Body of pancreas (tissue), 4 donors: ENCODE measurements at places on chromosomes 5 and 9.

DNA sequence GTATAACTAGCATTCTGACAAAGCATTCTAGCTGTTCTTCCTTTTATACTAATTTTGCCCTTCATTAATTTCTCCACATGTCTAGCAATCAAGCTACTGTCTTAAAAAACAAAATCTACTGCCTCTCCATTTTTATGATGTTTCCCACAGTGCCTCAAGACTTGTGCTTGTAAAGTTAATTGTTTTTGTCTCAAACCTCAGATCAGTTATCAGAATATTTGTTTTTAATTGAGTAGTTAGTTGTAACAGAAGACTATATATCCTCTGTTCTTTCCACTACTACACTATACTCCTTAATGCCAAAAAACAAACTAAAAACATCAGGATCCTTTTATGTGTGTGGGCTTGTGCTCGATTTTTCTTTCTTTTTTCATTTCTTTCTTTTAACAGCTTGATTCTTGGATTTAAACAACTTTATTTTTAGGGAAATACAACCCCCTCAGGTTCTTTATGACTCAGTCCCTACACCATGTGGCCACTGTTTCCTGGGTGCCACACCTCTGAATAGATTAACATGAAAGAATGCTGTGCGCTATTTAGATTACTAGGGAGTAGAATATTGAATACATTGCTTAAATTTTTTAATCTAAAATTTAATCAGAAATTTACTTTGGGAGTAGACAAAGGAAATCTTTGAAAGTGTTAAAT, 1.2 kb downstream of the ASPN start:
- DNase-seq, result no peak

DNA sequence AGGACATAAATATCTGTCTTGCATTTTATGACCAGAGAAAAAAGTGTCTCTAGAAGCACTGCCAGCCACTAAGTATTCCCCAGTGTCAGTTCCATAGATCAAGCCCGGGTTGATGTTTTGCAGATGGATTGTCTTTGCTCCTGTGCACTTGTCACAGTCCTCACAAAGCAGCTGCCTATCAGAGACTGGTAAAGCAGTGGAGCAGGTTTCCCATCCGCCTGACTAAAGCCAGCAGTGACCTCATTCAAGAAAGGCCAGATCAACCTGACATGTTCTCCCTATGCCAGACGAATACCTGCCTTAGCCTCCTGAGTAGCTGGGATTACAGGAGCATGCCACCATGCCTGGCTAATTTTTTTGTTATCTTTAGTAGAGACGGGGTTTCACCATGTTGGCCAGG, 26.8 kb upstream of the GARNL3 start:
- DNase-seq, result no peak

DNA sequence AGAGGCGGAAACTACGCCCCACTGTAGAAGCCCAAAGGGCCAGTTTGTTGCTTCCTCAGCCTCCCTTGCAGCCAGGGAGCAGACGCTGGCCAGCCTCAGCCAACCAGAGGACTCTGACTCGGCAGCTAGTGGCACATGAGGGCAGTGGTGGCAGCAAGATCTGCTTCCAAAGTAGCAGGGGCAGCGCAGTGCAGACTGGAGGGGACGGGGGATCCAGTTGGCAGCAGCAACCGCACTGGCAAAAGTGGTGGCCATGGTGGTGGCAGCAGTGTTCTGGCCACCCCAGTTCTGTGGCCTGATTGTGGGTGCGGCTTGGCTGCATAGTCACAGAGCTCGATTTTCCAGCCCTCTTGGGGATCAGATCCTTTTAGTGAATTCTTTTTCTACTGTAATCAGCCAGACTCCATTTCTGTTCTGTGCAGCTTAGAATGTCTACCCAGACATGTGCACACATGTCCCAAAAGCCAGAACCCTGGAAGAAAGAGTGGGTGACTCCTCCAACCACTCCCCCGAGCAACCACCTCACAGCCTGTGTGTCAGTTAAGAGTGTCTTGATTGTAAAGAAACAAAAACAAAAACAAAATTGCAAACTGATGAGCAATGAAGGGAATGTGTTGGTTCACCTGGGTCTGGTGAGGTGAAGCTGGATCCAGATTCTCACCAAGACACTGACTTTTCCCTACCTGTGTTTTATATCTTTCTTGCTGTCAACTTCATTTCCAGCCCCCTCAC, 11.0 kb upstream of the ZBTB43 start:
- DNase-seq, result no peak

GRCh38 chr9:85715587-85715986, 26.2 kb downstream of the AGTPBP1 start:
- no peak for DNase-seq

- DNase-seq, result no peak
These were observed 280.0 kb upstream of the MAP3K1 start for GRCh38 chr5:56535347-56535746.

- DNase-seq, result no peak
These were observed 53.0 kb upstream of the RETREG1 start for GRCh38 chr5:16669776-16670175.

DNA sequence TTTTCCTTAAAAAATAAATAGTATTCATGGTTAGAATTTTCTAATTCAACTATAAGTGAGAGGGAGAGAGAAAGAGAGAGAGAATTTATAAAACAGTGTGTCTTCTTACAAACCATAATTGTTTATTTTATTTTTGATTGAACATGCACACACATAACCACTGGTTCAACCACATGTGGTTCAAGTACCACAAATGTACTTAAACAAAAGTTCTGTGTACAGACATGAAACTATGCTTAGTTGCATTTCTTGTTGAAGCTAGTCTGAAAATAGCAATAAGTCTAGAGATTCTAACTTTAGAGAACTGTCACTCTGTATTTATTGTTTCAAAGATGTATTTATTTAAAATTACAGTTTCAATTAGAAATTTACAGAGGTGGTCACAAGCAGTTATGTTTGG, 130.6 kb upstream of the PDE4D start:
- no peak for DNase-seq

GRCh38 chr5:78533356-78533755, 115.2 kb downstream of the LHFPL2 start:
- DNase-seq, result no peak

DNA sequence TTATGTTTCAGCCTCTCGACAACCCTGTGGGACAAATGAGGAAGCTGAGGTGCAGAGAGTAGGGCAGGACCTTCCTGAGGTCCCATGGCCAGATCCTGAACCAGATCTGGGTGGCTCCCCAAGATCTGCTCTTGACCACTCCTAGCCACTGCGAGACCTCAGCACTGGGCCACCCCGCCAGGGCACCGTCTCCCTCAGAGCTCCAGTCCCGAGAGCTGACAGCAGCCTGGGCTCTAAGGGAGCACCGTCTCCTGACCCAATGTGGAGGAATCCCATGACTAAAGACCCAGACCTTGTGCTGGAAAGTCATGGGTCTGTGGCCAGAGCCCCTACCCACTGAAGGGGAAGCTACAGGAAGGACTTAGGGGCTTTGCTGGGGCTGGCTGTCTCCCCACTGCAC, 4.5 kb upstream of the LMX1B start:
- no peak for DNase-seq

GRCh38 chr5:27845248-27845647, 806.9 kb upstream of the CDH9 start:
- no peak for DNase-seq

DNA sequence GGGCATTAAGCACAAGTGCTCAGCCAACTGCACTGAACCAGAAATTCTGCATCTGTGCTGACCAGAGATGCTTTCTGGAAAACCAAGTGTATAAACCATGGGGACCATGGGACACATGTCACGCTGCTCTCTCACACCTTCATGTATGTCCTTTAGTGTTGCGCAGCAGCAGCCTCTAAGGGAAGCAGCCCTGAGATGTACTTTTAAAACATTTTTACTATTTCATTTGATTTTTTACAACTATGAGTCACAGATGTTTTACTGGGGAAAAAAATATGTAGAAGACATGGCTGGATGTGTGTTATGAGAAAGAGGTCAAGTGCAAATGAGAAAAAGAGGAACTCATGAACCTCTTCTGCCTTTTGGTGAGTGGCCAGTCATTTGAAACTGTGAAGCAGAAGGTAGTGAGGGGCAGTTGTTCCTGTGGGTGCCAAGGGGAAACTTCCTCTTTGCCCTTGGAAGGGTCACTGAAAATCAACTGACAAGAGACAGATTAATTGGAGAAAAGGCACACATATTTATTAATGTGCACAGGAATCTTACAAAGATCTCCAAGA, 31.4 kb upstream of the SYK start:
- DNase-seq, result no peak

DNA sequence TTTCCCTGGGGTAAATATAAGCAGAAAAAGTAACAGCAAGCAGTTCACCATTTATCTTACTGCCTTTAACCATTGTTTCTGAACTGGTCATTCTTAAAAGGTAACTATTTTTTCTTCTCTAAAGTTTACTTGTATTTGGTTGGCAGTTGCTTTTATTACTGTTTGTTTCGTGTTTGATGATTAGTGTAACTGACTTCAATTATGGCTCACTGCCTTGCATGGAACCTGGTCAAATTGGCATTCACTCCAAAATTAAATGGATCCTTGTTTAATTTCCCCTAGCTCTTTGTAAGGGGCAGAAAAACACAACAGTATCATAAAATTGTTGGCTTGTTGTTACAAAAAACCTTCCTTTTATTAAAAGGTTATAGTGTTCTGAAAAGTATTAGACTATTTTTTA, 1723.9 kb upstream of the CDH6 start:
- DNase-seq, result no peak

GRCh38 chr9:110807956-110808598, 139.5 kb downstream of the MUSK start:
- no peak for DNase-seq

GRCh38 chr9:133475292-133476012, 3.4 kb downstream of the SLC2A6 start:
- no peak for DNase-seq

DNA sequence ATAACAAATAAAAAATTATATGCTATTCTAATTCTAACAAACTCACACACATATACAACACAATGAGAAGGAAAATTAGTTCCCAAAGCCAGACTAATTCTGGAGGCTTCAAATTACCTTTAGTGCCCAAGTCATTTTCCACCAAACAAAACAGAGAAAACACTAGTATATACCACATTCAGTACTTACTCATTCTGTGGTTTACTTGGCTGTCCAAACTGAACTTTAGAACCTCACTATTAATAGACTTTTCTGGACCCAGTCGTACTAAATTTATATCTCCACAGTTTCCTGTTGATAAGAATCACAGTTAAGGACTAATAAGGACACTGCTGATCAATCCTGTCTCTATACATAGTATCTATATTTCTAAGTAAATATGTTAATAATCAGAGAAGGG, 66.4 kb downstream of the SETX start:
- no peak for DNase-seq

- no peak for DNase-seq
These were observed 509.5 kb downstream of the DTWD2 start for GRCh38 chr5:118478852-118479251.

GRCh38 chr5:115100319-115100955, 69.3 kb downstream of the TRIM36 start:
- DNase-seq, result peak; percentile 6

GRCh38 chr9:27133817-27134216, 24.8 kb downstream of the TEK start:
- no peak for DNase-seq

GRCh38 chr9:36504156-36504555, 68.5 kb upstream of the MELK start:
- no peak for DNase-seq

DNA sequence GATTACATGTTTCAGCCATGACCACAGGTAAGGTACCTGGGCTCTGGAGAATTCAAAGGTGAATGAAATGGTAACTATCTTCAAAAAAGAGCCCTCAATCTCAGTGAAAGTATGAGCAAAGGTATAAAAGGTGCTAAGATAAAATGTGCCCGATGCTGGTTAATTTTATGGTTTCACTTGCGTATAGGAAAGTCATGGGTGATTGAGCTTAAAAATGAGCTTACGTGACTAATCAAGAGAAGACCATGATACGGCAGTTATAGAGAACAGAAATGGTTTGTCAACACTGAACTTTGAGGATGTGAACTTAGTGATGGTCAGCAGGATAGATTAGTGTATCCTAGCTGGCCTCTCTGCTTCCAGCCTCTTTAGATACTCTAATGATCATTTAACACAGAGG, 320.1 kb downstream of the DEPDC1B start:
- DNase-seq, result no peak

DNA sequence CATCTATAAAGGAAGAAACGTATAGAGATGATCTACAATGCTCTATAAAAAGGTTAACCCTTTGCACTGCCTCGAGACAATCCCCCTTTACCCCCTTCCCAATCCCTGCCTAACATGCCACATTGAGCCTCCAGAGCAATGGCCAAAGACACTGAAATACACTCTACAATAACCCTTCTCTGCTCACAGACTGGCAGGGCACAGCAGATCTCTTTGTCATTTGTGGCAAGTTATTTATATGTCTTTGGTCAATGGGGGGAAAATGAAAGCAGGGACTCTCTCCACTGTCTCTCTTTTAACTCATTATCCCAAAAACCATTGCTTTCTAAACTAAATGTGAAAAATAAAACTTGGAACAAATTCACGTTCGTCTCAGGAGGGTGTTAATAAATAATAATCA, 51.7 kb downstream of the PTCH1 start:
- no peak for DNase-seq

DNA sequence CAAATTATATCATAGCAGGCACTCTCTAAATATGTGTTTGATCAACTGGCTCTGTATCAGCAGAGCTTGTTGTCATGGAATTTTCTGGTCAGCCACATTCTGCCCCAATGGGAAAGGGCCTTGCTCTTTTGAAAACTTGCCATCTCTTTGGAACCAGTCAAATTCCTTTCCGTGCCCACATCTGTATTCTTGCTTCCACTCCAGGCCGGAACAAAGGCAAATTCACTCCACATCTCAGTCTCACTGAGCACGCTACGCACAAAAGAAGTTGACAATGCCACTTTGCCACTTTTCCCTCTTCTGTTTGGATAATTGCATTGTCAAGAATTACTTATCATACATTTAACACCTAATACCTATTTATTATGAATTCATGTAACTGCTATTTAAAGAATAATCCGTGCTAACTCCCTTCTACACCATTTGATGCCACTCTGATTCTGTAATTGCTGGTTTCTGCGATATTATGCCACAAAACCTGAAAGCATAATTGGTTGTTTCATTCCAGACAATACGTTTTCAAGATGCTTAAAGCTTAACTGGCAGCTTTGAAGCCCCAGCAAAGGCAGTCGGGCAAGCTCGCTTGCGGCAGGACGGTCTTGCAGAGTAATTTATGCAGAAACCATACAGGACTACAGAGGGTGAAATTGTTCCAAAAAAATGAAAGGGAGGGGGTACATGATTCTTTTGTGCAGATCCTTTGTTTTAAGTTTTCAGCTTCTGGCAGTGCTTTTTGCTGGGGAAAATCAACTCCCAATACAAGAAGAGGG, 277.7 kb downstream of the MSX2 start:
- DNase-seq, result no peak

DNA sequence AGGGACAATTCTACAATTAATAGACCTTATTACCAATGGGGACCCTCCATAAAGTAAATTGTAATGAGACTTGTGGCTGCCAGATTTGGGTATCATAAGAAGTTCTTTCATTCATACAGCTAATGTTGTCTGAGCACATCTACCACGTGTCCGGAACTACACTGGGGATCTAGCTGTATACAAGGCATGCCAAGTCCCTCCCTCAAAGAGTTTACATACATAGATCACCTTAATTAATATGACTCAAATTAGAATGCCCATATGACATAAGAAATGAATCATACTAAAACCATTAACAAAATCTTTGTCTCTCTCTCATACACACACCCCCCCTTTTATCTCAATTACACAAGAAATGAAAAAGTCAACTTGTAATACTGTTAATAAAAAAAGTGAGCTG, 18.0 kb upstream of the NR4A3 start:
- DNase-seq, result no peak
